ENCODE measurements at places on chromosomes 3 and 15.

DNA sequence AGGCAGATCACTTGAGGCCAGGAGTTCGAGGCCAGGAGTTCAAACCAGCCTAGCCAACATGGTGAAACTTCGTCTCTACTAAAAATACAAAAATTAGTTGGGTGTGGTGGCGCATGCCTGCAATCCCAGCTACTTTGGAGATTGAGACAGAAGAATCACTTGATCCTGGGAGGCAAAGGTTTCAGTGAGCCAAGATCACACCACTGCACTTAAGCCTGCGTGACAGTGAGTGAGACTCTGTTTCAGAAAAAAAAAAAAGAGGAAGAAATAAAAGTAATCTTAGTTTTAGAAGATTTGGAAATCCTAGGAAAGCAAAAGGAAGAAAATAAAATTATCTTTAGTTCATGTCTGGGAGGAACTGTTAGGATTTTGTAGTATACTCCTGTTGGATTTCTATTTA is 77.2 kb downstream of the IL12A start:
- DNase-seq: no peak

- no peak for DNase-seq
Observed at GRCh38 chr15:71501344-71502076, 308.8 kb upstream of the NR2E3 start.

GRCh38 chr3:128174675-128175590 is 21.7 kb downstream of the EEFSEC start:
- DNase-seq: no peak

DNA sequence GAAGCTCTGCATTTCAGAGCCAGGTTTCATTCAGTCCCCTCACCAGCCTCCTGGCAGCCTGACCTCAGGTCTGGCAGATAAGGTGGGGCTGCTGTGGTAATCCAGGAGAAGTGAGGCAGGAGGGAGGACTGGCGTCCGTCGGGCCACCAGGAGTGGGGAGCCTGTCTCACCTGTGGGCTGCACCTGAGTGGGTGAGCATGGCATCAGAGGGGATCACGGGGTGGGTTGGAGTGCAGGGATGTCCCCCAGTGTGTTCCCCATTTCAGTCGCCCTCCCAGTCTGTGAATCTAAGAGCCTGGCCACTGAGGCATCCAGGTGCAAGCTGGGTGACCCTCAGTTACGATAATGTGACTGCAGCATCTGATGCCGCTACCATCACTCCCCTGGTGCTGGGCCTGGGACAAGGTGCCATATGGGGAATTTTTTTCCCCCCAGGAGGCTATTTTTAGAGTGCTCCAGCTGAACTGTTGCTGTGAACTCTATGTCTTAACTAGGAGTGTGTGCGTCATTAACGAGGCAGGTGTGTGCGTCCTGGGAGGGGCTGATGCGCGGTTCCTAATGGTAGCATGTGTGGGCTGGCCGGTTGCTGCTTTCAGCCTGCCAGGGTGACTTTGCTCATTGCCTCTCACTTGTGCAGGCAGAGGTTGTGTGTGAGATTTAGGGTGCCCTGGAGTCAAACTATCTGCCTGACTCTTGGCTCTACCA is 165.2 kb downstream of the SLCO3A1 start:
- DNase-seq: no peak

- DNase-seq: no peak
Observed at GRCh38 chr3:184040010-184040409, 8.5 kb downstream of the HTR3D start.

GRCh38 chr15:49718846-49719245 is 98.0 kb downstream of the DTWD1 start:
- no peak for DNase-seq

DNA sequence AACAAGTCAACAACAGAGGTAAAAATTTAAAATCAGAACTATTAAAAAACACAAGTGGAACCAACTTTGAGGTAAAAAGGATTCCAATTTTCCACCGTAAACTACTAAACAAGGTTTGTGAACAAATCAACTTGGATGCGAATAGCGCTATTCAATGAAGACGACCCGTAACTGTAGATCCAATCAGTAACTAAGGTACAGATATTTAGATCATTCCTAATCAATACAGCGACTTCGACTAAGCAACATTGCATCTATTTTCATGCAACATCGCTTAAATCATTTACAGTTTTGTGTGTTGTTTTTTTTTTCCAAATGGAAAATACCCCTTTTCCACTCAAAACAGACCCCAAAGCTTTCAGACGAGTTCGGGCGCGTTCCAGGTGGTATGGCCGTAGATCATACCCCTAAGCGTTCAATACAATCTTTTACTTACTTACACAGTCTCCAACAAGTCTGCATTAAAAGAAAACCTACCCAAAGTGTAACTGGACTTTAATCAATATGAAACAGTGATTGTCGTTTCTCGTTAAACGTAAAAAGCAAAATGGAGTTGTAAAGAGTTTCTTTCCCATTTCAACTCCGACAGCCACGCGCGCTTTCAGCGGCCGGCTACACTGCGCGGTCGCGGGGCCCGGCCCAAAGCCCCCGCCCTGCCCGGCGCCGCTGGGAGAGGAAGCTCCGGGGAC is 786 bp downstream of the RHOA start:
- DNase-seq: no peak

- DNase-seq: no peak
Observed at GRCh38 chr3:98029083-98029482, 6.0 kb downstream of the GABRR3 start.

GRCh38 chr15:96610757-96611156 is 280.3 kb downstream of the NR2F2 start:
- DNase-seq: no peak

GRCh38 chr3:149640976-149641728 is 16.7 kb downstream of the WWTR1 start:
- DNase-seq: no peak

DNA sequence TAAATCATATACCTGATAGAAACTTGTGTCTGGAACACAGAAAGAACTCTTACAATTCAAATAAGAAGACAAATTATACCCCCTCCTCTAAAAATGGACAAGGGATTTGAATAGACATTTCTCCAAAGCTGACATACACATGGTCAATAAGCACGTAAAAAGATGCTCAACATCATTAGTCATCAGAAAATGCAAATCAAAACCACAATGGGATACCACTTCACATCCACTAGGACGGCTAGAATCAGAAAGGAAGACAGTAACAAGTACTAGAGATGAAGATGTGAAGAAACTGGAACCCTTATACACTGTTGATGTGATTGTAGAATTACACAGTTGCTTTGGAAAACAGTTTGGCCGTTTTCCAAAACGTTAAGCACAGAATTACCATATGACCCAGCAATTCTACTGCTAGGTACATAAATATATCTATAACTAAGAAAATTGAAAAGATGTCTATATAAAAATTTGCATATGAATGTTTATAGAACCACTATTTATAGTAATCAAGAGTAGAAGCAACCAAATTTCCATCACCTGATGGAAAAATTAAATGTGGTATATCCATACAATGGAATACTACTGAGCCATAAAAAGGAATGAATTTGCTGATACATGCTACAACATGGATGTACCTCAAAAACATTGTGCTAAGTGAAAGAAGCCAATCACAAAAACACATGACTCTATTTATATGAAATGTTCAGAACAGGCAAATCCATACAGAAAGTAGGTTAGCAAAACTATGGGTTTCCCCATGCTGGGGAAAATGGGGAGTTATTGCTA is 60.8 kb downstream of the GREM1 start:
- no peak for DNase-seq

DNA sequence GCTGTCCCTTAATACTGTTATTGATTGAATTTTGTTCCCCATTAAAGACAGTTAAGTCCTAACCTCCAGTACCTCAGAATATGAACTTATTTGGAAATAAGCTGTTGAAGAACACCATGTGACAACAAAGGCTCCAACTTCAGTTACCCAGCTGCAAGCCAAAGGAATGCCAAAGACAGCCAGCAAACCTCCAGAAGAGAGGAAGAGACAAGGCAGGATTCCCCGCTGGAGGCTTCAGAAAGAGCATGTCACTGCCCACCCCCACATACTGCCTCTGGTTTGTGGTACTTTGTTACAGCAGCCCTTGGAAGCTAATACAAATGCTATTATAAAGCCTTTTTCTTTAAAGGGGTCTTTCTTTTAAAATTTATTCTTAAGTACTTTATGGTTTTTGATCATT is 18.4 kb upstream of the NEK10 start:
- no peak for DNase-seq

- no peak for DNase-seq
Observed at GRCh38 chr3:32913790-32914446, 37.5 kb upstream of the CCR4 start.

GRCh38 chr3:55717481-55717880 is 230.4 kb upstream of the WNT5A start:
- no peak for DNase-seq
